ENCODE measurements at places on chromosomes 11 and 22. TPM values are rescaled to one million over a fixed set of nuclear protein-coding genes. Genes with fewer than 3 reads are reported as not detected.
A peak's percentile ranks its signal among the peaks of the same experiment; 100 is the strongest.

The PDE3B gene
- total RNA-seq, result 41.1 TPM

The CTTN gene
- 71.9 TPM for total RNA-seq

DNA sequence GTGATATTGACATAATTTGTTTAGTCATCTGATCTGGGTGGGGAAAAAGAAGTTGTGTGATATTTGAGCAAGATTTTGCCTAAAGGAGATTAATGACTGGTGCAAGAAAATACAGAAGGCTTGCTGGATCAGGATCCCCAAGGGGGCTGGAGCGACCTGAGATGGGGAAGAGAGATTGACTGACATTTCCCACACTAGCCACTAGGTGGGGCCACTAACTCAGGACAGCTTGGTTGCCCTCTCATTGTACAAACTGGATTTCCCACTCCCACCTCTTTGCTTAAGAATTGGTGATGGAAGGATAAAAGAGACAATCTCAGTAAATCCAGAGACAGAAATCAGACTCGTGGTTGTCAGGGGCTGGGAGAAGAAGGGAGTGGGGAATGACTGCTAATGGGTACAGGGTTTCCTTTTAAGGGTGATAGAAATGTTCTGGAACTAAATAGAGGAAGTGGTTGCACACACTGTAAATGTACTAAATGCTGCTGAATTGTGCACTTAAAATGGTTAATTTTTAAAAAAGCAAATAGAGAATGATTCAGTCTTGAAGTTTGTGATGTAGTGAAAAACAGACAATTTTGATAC, 50.7 kb downstream of the CTTN start:
- no peak for DNase-seq

DNA sequence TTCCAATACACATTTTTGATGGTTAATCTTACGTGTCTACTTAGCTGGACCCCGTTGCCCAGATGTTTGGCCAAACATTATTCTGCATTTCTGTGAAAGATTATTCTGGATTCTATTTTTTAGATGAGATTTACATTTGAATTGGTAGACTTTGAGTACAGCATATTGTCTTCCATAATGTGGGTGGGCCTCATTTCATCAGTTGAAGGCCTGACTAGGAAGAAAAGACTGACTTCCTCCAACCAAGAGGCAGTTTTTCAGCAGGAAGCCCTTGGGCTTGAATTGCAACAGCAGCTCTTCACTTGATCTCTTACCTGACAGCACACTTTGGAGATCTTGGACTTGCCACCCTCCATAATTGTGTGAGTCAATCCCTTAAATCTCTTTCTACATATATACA, 58.7 kb downstream of the FDX1 start:
- no peak for DNase-seq

DNA sequence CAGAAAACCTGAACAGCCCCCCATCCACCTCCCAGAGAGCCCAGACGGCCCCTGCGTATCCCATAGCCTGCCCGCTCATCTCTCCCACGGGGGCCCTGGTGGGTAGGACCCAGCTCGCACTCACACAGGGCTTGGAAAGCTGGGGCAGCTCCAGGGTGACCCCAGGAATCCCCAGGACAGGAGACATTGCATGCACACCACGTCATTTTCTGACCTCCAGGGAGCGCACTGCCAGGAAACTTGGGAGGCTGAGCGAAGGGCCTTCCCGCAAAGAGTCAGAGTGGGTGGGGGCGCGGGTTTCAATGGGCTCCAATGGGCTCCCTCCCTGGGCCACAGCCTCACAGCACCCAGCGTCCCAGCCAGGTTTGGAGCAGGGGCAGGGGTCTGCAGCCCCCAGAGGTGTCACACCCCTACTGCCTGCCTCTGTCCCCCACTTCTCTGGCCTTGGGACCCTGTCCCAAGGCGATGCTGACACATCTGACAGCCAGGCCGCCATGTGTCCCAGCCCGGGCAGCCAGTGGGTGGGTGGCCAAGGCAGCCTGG, 8.2 kb upstream of the SYT8 start:
- DNase-seq, result peak; percentile 49

- no peak for DNase-seq
These were observed 133.8 kb downstream of the SPATA19 start for GRCh38 chr11:133711545-133711944.

- DNase-seq, result no peak
These were observed 1.1 kb upstream of the RPLP2 start for GRCh38 chr11:808427-809286.

GRCh38 chr11:14026961-14027360, 64.4 kb downstream of the SPON1 start:
- DNase-seq, result no peak
